LHCN-M2 (cell line): ENCODE measurements at places on chromosomes 5 and 9. TPM values are rescaled to one million over a fixed set of nuclear protein-coding genes. Genes with fewer than 3 reads are reported as not detected.

DNA sequence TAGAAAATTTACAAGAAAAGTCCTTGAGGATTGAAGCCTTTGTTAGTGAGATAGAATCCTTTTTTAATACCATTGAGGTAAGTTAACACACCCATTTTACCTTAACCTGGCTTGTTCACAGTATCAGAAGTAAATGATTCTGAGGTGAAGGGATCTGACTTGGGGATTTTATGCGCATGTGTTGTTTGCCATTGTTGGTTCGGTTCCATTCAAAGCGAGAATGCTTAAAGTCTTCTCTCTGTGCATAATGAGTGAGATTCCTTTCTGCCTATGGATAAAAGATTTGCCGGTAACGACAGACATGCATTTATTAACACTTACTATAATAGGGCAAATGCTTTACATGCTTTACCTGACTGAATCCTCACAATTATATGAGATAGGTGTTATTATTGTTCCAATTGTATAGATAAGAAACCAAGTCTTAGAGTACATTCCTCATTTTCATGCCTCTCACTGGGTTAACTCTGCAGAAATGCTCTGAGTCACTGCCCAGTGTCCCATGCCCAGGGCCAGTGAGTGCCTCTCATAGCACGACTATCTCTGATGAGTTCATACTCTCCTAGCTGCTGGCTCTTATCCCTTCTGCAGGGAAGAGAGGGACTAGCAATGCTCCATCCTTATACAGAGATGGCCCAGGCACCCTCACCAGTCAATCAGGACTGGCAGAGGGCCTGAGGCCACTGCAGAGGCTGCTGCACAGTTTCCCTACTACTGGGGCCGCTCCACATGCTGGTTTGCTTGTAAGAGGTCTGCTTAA, 54.4 kb downstream of the CMYA5 start:
- peak; percentile 3 for DNase-seq

DNA sequence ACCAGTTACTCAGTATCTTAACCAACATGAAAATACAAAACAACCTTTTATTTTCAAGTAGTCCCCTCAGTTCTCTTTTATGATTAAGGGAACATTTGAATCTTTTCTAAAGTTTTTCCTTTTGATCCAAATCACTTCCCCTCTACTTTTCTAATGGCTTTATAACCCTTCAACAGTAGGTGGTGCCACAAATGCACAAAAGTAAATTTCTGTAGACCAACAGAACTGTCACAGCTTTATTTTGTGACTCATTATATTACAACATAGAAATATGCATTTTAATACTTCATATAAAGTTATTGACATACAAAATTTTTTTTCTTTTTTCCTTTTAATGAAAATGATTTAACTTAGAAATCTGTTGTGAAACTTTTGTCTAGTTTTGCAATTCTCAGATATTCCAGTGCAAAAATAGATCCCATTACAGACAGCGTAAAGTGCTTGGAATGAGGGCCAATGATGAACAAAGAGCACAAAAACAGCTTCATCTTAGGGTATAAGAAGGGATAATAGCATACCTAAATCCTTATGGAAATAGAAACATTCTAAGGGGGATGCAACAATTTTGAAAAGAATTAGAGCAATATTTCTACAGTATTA, 17.0 kb downstream of the NIPSNAP3B start:
- peak; percentile 61 for DNase-seq

- DNase-seq: no peak
Measured at GRCh38 chr5:7540736-7541485, 145.0 kb downstream of the ADCY2 start.

DNA sequence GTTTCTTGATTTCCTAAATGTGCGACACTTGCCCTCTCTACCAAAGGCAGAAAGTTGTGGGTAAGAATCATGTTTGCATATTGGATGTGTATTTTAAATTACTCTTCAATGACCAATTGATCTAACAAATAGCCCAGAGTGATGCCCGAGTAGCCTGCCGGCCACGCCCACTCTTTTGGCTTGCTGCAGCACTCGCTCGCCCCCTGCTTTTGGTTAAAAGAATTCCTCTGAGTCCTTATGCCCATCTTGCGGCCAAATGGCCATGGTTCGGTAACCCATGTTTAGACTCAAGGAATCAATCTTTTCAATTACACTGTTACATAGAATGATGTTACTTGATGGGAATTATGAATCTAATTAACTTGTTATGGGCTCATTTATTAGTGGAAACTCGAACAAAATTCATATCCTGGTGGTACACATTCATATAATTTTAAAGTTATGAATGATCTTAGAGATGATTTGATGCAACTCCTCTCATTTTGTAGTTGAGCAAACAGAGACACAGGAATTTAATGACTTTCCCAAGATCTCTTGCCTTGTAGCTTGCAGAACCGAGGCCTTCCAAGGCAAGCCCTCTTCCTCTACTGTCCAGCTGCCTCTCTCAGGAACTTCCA, 36.5 kb downstream of the PPIC start:
- no peak for DNase-seq

Gene CARD9
- total RNA-seq: 0.19 and 0.86 TPM in 2 replicates

DNA sequence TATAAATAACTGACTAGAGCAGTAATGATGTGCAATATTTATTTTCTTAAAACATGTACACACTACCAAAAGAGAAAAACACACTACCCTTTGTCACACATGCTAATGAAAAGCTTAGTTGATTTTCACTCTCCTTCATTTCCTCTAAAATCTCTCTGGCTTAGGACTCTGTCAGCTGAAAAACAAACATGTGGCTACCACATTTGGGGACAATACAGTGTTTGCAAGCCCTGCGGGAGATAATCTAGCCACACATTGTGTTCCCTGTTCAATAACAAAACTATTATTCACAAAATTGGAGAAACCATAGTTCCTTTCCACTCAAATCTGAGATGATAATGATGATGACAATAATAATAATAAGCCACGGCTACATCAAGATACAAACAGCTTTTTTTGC, 3.5 kb upstream of the LOX start:
- DNase-seq: no peak

Gene FCN2
- total RNA-seq: not detected in 2 replicates

Gene GPRIN1
- 11.7 and 16.2 TPM in 2 replicates for total RNA-seq

DNA sequence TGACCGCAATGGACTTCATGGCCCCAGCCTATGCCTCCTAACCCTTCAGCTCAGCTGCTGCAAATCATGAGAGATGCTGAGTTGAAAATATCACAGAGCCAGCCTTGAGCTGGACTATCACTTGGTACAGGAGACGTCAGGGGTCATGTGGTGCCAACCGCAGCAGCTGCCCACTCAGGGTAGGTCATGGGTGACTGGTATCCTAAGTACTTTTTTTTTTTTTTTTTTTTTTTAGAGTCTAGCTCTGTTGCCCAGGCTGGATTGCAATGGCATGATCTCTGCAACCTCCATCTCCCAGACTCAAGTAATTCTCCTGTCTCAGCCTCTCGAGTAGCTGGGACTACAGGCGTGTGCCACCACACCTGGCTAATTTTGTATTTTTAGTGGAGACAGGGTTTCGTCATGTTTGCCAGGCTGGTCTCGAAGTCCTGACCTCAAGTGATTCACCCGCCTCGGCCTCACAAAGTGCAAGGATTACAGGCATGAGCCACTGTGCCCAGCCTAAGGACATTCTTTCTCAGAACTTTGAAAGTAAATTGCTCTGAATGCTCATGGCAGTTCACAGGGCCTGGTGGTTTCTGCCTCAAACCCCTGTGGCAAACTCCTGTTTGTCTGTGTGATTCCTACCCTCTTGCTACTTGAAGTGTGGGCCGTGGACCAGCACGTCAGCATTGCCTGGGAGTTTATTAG, 21.3 kb downstream of the WWC1 start:
- DNase-seq: peak; percentile 73

DNA sequence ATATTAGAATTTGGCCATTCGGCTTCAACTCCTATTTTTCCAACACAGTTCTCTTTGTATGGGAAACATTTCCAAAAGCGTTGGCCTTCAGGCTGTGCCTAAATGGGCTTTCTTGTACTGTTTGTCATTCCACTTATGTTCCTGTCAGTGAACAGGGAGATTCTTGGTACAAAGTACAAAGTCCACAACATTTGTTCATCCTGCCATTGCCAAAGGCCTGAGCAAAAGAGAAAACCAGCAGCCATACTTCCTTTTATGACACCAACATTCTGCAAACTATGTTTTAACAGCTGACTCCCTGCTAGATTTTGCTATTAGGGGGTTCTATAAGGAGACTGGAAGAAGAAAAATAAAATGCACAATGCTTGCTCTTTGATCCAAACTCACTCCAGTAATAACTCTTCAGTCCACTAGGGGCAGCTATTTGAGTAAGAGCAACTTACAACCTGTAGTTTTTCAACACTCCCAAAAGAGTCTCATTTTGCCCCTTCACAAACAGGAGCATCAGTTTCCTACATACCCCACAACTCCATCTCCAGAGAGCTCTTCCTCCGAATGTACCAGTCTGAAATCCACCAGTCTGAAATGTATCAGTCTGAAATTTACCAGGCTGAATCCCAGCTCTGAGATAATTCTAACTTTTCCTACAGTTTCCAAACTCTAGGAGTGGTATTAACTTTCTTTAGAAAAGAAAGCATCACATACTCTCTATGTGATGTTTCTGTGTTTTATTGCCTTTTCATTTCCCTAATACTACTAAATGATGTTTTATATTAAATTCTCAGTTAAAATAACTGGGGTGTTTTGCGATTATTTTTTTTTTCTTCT, 693.8 kb downstream of the DNAH5 start:
- DNase-seq: peak; percentile 22
